Fibroblast of lung (primary cell): ENCODE measurements at places on chromosomes 5 and 9.

GRCh38 chr5:140408750-140409241 is 7.2 kb downstream of the ANKHD1 start:
- no peaks in the 10 kb centered on the region for H3K27me3 ChIP-seq
- no peak overlapping the region for H3K4me3 ChIP-seq
- peaks cover 2% of the 10 kb centered on the region for H3K4me1 ChIP-seq
- H3K27ac ChIP-seq = no peak overlapping the region
- DNase-seq = peak; percentile 1

DNA sequence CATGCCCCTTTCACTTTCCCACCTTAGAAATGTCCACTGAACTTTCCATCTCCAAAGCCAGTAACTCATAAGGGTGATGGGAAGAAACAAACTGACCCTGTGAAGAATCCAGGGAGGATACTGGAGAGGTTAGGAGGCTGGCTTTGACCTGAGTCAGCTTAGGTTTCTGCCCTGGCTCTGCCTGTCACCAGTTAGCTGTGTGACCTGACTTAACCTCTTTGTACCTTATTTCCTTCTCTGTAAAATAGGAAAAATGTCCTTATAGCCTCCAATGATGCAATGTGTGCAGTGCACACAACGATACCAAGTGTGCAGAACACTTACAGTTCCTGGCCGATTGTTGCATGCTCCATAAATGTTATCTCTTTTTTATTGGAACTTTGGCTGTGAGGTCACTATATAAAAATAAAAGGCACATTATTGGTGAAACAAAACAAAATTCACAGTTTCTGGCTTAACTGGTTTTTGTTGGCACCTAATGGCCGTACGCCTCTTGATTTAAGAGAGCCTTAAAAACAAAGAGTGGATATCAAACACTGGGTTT is 37.8 kb downstream of the GABRP start:
- H3K36me3 ChIP-seq = no peaks in the 10 kb centered on the region
- H3K4me3 ChIP-seq = no peak overlapping the region
- H3K4me1 ChIP-seq = no peaks in the 10 kb centered on the region
- no peaks in the 10 kb centered on the region for H3K27me3 ChIP-seq

DNA sequence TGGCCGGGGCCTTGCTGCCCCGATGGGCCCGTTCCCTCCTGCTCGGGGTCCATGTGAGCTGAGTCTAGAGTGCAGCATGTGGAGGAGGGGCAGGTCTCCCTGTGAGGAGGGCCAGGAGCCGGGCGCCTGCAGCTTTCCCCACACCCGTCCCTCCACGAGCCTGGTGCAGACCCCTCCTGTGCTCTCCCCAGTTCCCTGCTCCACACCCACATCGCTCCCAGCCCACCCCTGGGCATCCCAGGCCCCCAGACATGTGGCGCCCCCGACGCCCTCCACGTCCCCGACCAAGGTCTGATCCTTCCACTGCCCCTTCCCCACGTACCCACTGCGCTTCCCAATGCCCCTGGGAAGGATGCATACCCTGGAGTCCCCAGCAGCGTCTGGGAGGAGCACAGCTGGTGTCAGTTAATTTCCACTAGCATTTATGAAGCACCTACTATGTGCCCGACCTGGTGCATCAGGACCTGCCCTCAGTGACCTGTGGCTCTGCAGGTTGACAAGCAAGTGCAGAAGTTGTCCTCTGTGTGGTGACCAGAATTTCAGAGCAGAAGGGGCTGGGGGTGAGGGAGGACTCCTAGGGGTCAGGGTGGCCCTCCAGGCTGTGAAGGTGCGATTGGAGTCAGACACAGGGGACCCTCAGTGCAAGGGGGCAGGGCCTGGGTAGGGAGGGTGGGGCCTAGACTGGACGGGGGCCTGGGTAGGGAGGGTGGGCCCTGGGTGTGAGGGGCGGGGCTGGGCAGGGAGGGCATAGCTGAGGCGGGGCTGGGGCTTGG is 10.8 kb upstream of the SLC6A18 start:
- DNase-seq = no peak
- H3K27ac ChIP-seq = no peak overlapping the region
- H3K4me1 ChIP-seq = no peaks in the 10 kb centered on the region
- H3K4me3 ChIP-seq = no peak overlapping the region
- no peaks in the 10 kb centered on the region for H3K36me3 ChIP-seq

- peak; percentile 76 for DNase-seq
- H3K36me3 ChIP-seq = no peaks in the 10 kb centered on the region
- H3K27me3 ChIP-seq = no peaks in the 10 kb centered on the region
- H3K4me3 ChIP-seq = no peak overlapping the region
- no peaks in the 10 kb centered on the region for H3K4me1 ChIP-seq
- no peak overlapping the region for H3K27ac ChIP-seq
These were observed 268.2 kb downstream of the MAST4 start for GRCh38 chr5:66864240-66864884.

DNA sequence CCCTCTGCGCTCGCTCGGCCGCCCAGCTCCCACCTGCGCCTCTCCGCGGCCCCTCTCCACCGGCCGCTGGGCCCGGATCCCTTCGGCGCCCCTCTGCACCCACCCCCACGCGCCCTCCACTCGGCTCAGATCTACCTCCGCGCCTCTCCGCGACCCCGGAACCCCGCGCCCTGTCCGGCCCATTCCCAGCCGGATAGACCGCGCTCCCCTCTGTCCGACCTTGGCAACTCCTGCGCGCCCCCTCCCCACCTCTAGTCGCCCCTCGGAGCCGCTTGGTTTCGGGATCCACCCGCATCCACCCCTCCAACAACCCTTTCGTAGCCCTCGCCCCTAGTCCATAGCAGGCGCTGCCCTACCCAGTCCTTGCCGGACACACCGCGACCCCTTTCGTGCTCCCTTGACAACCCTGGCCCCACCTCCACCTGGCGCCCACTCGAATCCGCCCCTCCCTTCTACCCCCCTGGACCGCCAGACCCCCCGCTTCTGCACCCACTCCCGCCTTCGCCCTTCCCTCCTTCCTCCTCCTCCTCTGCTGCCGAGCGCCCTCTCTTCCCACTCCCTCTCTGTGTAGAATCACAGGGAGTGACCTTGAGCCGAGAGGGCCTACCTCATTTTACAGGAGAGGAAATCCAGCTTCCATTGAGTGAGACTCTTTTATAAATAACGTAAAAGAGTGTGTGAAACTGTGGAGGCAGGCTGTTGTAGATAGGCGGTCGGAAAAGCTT is 525 bp upstream of the AK3 start:
- H3K36me3 ChIP-seq = no peaks in the 10 kb centered on the region
- H3K27ac ChIP-seq = peak overlapping the region; percentile 90
- no peaks in the 10 kb centered on the region for H3K4me1 ChIP-seq
- no peaks in the 10 kb centered on the region for H3K27me3 ChIP-seq

DNA sequence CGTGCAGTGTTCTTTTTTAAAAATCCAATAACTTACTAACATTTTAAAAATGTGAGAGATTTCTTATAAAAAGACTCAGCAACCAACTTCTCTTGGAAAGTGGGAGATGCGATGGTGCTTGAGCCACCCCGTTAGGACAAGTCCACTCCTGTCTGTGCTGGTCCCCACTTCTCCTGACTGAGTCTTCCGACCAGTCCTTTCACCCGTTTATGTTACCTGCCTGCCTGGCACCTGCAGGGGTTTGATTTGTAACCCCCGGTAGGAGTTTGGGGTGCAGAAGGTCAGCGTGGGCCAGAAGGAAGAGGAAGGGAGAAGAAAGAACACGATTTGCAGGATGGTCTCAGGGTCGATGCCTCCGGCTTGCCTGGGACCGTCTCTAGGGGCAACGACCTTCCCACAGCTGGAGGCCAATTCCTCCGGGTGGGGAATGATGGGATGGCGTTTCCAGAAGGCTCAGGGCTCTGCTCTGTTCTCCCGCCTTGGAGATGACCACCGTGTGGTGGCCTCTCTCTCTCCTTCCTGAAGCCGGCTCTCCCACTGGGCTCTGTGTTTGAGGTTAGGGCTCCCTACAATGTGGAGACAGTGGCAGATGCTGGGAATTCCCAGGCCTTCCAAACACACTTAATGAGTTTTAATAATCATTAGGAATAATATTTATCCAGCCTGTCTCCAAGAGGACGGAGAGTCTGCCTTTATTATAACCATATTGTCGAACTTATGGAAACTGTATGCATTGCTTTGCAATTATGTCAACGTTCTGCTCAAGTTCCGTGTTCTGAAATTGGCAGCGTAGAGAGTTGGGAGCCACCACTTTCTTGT is 14.8 kb downstream of the COL27A1 start:
- peaks cover 21% of the 10 kb centered on the region for H3K4me1 ChIP-seq
- H3K4me3 ChIP-seq = no peak overlapping the region
- H3K27ac ChIP-seq = no peak overlapping the region
- no peak for DNase-seq

GRCh38 chr5:132467287-132467984 is 23.1 kb downstream of the IRF1 start:
- H3K4me1 ChIP-seq = peaks cover 28% of the 10 kb centered on the region
- DNase-seq = no peak
- no peaks in the 10 kb centered on the region for H3K36me3 ChIP-seq
- H3K27me3 ChIP-seq = no peaks in the 10 kb centered on the region

GRCh38 chr9:128056887-128057723 is 10.0 kb downstream of the NAIF1 start:
- peaks cover 3% of the 10 kb centered on the region for H3K36me3 ChIP-seq
- H3K27ac ChIP-seq = peak overlapping the region; percentile 34
- peak; percentile 80 for DNase-seq
- H3K27me3 ChIP-seq = no peaks in the 10 kb centered on the region
- peaks cover 14% of the 10 kb centered on the region for H3K4me1 ChIP-seq

DNA sequence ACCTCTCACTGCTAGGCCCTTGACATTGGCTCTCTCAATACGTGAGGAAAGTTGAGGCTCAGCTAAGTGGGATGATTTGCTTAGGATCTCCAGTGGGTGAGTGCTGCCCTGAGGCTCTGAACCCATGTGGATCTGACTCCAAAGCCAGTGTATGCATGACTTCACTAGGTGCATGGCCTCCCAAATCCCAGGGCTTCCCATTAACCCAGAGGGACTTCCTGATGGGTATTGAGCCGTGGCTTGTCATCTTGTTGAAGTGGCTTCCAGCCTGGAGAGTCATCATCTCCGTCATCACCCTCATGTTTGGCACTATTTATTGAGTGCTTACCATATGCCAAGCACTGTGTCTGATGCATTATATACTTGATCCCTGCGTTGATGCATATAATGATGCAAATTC is 37.3 kb upstream of the TEX48 start:
- H3K27ac ChIP-seq = no peak overlapping the region
- H3K4me1 ChIP-seq = peaks cover 16% of the 10 kb centered on the region
- no peaks in the 10 kb centered on the region for H3K36me3 ChIP-seq
- no peak overlapping the region for H3K4me3 ChIP-seq

GRCh38 chr9:122088880-122089706 is 4.0 kb downstream of the TTLL11 start:
- H3K27ac ChIP-seq = no peak overlapping the region
- no peak for DNase-seq
- H3K4me3 ChIP-seq = no peak overlapping the region
- H3K27me3 ChIP-seq = no peaks in the 10 kb centered on the region
- no peaks in the 10 kb centered on the region for H3K36me3 ChIP-seq

- no peaks in the 10 kb centered on the region for H3K4me1 ChIP-seq
- DNase-seq = peak; percentile 76
- H3K27ac ChIP-seq = no peak overlapping the region
- H3K27me3 ChIP-seq = no peaks in the 10 kb centered on the region
These were observed 393.5 kb downstream of the BRINP1 start for GRCh38 chr9:118975736-118976135.

DNA sequence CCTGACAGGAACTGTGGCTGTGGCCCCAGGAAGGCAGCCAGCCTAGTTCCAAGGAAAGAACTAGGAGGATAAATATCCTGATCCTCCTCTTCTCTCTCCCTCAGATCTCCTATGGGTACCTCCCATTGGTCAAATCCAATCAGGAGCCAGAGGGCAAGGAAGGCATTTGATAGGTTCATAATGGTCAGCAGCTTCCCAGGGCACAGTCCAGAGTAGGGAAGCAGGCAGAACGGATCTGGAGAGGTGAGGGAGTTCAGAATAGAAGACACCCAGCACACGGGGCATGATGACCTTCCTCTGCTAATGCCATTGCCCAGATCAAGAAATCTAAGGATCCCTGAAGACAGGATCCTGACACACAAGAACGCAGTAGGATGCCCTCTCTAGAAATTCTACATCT is 8.6 kb downstream of the ABLIM3 start:
- H3K36me3 ChIP-seq = peaks cover 1% of the 10 kb centered on the region
- DNase-seq = no peak
- H3K4me1 ChIP-seq = peaks cover 38% of the 10 kb centered on the region
- H3K4me3 ChIP-seq = no peak overlapping the region
- H3K27ac ChIP-seq = peak overlapping the region; percentile 35

DNA sequence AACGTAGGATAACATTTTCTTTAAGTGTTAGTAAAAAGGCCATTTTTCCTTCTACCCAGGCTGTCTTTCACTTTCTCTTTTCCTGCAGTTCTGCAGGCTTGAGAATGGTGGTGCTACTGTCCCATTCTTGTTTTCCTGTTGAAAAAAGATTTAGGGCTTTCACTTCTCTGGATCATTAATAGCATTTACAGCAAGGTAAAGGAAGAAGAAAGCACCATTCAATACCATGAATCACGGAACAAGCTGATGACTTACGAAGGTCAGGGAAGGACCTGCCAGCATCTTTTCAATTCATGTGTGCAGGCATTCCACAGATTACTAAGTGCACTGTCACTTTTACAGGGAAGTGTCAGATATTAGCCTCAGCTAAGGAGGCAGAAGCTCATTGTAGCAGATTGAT is 292.8 kb downstream of the YTHDC2 start:
- no peaks in the 10 kb centered on the region for H3K27me3 ChIP-seq
- no peaks in the 10 kb centered on the region for H3K4me1 ChIP-seq
- peak; percentile 75 for DNase-seq
- H3K36me3 ChIP-seq = no peaks in the 10 kb centered on the region

DNA sequence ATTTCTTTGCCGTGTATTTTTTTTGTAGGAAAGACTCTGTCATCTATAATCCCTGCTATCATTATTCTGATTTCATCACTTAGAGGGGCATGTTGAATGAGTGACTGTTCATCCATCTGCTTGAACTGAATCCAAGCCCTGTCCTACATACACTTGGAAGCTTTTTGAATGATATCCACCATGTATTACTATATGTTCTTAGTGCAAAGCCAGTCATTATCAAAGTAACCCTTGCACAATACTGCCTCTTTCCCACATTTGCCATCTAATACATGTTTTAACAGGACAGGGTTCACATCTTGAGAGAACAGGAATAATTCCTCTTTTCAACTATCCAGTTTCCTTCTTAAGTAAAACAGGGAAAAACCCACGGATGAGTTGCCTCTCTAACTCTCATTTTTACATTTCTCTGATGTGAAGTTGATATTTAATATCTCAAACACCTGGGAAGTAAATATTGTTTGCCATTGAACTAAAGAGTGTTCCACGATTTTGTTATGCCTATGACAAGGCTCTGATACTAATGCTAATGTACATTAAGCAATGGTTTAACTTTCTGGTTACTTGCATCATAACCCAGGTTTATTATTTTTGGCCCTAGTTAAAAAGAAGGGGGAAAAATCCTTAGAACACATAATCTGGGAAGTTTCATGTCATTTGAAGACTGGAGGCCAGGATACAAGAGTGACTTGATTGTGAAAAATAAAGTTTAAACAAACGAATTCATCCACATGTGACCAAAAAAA is 103.7 kb upstream of the TARS1 start:
- DNase-seq = peak; percentile 51
- no peak overlapping the region for H3K4me3 ChIP-seq
- no peaks in the 10 kb centered on the region for H3K27me3 ChIP-seq
- H3K27ac ChIP-seq = no peak overlapping the region
- H3K36me3 ChIP-seq = no peaks in the 10 kb centered on the region
- H3K4me1 ChIP-seq = no peaks in the 10 kb centered on the region

- peak; percentile 74 for DNase-seq
- H3K36me3 ChIP-seq = no peaks in the 10 kb centered on the region
- H3K27me3 ChIP-seq = no peaks in the 10 kb centered on the region
- no peaks in the 10 kb centered on the region for H3K4me1 ChIP-seq
- no peak overlapping the region for H3K4me3 ChIP-seq
These were observed 144.6 kb downstream of the CETN3 start for GRCh38 chr5:90264689-90265544.

GRCh38 chr9:136599811-136600660 is 54.2 kb upstream of the NOTCH1 start:
- no peak for DNase-seq
- no peak overlapping the region for H3K27ac ChIP-seq
- H3K4me1 ChIP-seq = no peaks in the 10 kb centered on the region
